ENCODE measurements at places on chromosomes 16 and 17.

GRCh38 chr17:39484178-39484577 is 22.9 kb downstream of the CDK12 start:
- no peak for DNase-seq

GRCh38 chr16:73383195-73383987 is 335.5 kb upstream of the ZFHX3 start:
- no peak for DNase-seq

DNA sequence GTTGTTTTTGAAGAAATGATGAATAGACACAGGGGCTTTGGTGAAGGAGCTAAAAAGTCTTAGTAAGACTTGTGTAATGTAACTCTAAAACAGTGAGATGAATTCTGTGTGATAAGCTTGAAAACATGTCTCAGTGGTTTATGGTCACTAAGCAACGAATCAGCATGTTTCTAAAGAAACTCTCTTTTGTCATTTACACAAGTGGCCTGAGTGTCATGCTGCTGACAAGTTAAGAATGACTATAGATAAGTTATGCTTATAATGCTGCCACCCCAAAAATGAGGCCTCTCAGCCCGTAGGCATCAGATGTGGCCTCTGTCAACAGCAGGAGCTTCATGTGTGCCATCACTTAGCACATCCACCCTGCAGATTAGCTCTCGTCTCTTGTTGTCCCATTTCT is 8.7 kb downstream of the COX10 start:
- no peak for DNase-seq

- no peak for DNase-seq
Measured at GRCh38 chr17:72683506-72684404, 408.7 kb downstream of the SLC39A11 start.

GRCh38 chr17:35587074-35587961 is at the start of gene AP2B1:
Gene AP2B1, plus strand, starts transcription at chr17:35587322. Its CDS starts 6,709 bp downstream, at chr17:35594031.
- peak; percentile 97 for DNase-seq

DNA sequence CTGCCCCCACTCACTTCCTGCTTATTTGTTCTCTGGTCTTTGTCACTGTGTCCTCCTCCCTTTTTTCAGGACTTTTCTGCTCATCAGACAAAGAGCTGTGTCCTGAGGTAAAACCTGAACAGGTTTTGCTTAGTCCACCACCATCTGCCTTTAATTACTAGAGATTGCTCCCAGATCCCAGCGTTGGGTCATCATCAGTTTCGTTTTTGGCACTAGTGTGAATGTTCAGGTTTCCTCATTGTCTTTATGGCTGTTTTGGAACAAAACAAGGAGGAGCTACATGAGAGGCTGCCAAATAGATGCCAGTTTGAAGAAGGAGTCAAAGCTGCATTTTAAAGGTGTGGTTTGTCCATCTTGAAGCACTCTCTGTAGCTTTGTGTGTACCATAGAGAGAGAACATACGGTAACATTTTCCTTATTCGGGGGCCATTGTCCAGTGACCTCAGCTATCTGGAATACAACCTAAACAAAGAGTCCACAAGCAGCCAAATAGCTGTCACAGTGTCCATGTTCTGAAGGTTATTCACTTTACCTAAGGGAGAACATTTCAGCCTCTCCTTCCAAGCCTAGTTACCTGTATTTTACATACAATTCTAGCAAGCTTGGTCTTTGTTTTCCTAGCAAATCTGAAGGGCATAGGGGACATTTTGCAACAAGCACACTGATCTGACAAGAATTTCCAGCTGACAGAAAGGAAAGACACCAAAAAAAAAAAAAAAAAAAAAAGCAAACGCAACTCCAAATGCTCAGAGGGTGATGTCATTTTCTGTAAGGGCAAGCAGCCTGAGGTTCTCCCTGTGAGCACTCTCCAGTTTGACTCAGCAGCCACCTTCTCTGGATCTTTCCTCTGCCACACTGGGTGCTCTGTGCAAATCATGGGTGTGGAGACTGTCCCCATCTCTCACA is 196.1 kb downstream of the NTN1 start:
- peak; percentile 27 for DNase-seq
